T-helper 2 cell (primary cell): ENCODE measurements at places on chromosomes 16 and 17.

- DNase-seq = no peak
Measured at GRCh38 chr17:67474081-67474661, 97.1 kb downstream of the PITPNC1 start.

DNA sequence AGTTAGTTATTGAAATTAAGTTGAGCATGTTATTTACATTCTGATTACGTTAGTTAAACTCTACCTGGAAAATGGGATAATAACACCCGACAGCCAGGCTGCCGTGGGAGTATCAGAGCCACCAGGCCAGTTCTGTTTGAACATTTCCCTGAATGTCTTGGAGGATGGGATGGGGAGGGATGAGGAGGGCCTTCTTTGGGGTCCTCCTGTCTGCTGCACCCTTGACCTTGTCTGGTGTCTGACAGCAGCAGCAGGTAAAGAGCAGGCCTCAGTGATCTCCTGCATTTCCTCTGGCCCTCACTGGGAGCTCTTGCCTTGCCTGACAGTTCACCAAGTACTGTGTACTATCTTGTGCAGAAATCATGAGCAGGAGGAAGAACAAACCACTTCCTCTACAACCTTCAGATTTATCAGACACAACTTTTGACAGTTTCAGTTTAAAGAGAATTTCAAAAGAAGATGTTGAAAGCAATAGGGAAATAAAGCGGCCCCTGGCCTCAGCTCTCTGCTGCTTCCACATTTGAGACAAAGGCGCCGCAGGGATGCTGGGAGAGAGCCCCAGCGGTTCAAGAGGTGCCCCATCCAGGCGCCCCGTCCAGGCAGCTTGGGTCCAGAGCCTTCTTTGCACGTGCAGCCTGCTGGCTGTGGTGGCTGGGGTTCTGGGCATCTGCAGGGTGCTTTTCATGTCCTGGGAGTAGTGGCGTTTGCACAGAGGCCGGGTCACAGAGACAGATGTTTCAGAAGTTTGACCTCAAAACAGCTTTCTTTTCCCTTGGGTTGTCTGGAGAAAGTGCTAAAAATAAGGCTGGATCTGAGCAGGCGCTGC is 25.3 kb downstream of the CMIP start:
- peak; percentile 63 for DNase-seq

DNA sequence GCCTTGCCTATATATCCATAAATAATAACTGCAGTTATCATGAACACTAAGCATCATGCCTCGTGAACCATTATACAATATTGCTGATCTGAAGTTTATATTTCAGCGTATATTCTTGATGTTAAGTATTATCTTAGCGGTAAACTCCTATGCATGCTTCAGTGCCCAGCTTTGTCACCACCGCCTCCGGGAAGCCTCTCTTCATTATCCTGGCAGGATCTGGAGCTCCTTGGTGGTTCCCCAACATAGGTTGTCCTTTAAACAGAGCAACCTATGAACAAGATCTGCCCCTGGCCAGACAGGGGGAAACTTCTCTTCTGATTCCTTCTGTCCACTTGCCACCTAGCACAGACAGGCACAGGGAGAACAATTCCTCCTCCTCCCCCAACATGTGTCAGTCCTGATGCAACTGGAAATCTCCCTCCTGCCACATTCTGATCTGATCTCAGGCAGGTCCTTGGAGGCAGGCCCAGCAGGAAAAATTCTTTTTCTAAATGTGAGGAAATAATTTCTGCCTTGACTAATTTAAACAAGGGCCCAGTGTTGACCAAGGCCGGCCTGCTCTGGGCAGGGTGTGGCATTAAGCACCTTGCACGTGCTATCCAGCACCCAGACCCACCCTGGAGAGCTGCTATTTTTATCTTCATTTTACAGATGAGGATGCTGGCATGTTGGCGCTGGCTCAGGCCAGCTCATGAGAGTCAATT is 22.4 kb downstream of the SPNS2 start:
- DNase-seq = no peak

- no peak for DNase-seq
Measured at GRCh38 chr17:28992185-28992584, 13.6 kb downstream of the SEZ6 start.

- DNase-seq = no peak
Measured at GRCh38 chr16:75042426-75043174, 43.8 kb downstream of the ZNRF1 start.

DNA sequence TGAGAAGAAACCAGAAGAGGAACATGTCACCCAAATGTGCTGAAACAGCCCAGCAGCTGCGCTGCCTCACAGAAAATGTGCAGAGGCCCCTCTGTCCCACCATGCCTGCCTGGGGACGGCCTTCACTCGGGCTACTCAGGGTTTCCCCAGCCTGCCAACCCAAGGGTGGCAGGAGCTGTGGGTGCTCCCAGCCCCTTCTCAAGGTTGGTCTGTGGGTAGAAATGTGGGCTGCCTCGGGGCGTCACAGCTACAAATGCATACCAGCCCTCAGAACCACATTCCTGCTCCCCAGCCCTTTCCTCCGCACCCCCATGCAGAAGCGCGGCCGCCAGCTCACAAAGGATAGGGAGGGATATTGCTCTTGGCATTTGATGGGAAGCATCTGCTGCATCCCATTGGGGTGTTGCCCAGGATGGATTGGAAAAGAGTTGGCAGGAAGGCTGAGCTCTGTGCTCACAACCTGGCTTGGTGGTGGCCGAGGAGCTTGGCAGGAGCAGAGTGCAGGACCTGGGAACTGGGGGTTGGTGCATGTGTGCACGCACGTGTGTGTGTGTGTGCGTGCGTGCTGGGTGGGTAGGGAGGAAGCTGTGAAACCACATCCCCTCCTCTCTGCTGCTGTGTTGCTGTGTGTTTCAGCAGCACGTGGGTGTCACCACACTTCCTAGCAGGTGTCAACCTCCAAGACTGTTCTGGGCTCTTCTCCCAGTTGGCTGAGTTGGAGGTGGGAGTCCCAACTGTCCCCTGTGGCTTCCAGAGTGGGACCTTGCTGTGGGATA is 304.4 kb downstream of the SEC14L1 start:
- peak; percentile 99 for DNase-seq

- no peak for DNase-seq
Measured at GRCh38 chr17:74345433-74346241, 16.0 kb downstream of the BTBD17 start.

GRCh38 chr16:4677390-4677789 is 16.0 kb upstream of the NUDT16L1 start:
- no peak for DNase-seq

DNA sequence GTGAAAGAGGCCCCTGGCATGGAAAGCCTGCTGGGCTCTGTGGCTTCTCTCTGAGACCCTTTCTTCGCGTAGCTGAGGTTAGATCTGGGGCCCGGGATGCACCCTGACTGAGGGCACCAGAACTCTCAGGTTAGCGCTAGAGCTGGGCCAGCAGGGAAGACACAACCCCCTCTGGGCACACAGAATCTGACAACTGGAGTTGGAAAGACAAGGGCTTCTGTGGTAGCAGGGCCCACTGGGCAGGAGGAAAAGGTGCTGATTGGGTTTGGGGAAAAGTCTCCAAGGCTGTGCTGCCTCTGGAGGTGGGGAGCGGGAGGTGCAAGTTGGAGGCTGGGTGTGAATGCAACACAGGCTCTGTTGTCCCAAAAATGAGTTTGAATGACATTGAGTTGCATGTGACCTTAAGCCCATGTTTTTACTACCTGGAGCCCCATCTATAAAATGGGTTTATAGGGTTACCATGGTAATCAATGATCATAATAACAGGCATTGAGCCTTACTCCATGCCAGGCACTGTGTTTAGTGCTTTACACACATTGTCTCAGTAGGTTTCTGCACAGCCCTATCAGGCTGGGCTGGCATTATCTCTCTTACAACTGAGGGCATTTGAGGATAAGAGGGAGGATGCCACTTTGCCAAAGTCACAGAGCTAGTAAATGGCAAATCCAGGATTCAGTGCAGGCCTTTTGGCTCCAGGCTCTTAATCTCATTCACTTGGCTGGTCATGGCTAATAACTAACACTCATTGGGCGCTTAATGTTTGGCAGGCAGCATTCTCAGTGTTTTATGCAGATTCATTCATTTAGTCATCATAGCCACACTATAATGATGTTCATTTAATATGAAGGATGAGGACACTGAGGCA is 9.5 kb upstream of the IGFBP4 start:
- no peak for DNase-seq

GRCh38 chr17:50277357-50277754 is 3.1 kb downstream of the TMEM92 start:
- DNase-seq = no peak

- no peak for DNase-seq
Measured at GRCh38 chr16:86662195-86662594, 83.8 kb downstream of the FOXL1 start.

DNA sequence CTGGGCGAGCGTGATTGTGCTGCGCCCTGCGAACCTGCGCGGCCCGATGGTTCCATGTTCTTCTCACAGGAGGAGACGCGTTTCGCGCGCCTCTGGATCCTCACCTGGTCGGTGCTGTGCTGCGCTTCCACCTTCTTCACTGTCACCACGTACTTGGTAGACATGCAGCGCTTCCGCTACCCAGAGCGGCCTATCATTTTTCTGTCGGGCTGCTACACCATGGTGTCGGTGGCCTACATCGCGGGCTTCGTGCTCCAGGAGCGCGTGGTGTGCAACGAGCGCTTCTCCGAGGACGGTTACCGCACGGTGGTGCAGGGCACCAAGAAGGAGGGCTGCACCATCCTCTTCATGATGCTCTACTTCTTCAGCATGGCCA is 1.0 kb downstream of the FZD2 start:
- no peak for DNase-seq

DNA sequence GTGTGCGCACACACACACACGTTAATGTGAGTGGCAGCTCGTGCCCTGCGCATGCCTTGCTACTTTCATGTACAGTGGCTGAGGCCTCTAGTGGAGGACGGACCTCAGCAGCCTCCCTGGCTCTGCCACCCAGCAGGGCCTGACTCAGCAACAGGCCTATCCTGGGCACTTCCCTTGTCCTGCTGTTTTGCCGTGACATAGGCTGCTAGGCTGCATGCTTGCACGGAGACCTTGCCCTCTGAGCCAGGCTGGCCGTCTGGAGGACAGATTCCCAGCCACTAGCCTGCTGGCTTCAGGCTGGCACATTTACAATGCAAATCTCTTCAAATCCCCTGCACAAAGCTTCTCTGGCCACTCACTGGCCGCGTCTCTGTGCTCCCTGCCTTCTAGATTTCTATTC is 9.5 kb downstream of the RNF213 start:
- DNase-seq = no peak

- DNase-seq = no peak
Measured at GRCh38 chr17:48102043-48102750, 919 bp upstream of the CBX1 start.

DNA sequence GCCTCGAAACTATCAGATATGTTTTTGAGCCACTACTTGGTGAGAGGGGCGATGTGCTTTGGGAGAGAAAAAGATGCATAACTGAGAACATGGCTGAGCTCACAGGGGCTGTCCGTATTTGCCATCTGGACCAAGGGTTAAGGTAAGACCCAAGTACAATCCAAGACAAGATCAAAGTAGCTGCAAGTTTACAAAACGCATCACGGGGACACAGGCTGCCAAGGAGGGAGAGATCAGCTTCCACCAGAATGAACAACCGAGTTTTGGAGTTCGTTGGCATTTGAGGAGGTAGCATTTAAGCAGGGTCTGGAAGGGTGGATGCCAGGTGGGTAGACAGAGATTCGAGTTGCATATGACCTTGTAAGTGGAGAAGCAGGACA is 2.2 kb downstream of the PITPNC1 start:
- no peak for DNase-seq

GRCh38 chr16:11307639-11308492 is 26.7 kb upstream of the PRM1 start:
- no peak for DNase-seq

DNA sequence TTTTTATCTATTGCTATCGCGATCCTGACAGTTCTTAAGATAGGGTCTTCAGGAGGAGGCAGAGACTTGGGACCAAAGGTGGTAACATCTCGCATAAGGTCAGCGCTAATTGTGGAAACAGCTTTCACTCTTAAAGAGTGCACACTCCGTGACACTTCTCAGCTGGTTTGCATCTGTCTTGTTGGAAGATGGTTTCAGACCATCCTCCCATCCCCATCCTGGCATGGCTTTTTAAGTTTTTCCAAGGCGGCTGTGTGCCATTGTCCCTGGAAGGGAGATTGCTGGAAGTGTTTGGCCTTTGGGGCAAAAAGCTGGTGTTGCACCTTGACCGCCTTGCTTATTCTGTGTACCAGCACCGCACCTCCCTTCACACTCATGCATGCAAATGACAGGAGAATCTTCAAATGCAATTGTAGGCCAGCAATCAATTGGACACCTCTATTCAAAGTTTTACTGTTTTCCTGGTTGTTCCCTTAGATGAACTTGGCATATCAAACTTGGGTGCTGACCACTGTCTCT is 1.5 kb downstream of the SOCS7 start:
- DNase-seq = no peak

DNA sequence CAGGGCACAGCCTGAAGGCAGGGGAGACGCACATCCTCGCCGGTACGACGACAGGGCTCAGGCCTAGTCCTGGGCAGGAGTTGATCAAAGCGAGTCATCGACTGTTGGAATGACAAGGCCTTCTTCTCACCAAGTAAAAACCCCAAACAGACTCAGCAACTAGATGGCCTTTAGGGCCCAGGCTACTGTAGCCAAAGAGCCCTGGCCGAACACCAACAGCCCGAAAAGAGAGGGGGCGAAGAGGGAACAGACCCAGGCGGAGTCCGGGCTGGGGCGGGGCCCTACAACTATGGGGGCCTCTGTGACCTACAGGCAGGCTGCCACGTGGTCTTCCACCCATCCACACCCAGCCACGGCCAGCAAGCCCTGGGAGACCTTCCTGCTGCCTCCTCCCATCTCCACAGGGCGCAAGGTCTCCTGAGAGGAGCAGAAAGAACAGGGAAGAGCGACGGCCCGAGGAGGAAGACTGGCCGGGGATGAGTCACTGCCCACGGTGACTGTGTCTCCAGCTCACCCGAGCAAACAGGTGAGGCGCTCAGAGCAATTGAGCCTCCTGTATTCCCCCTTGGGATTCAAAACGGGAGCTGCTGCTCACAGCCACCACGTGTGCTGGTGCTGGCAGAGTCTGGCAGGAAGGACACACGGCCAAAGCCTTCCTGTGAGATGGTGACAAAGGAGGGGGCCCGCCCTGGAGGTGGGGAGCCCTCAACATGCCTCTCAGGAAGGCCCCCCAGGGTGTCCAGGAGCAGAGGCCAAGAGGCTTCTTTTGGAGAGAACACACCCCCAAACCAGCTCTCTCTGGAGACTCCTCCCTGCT is 17.7 kb downstream of the SLC16A3 start:
- no peak for DNase-seq

GRCh38 chr16:51816929-51817328 is 665.9 kb upstream of the SALL1 start:
- no peak for DNase-seq

GRCh38 chr17:36136036-36136435 is 32.4 kb downstream of the CCL4 start:
- no peak for DNase-seq

GRCh38 chr16:1532081-1532760 is 1.2 kb upstream of the TMEM204 start:
- DNase-seq = no peak

DNA sequence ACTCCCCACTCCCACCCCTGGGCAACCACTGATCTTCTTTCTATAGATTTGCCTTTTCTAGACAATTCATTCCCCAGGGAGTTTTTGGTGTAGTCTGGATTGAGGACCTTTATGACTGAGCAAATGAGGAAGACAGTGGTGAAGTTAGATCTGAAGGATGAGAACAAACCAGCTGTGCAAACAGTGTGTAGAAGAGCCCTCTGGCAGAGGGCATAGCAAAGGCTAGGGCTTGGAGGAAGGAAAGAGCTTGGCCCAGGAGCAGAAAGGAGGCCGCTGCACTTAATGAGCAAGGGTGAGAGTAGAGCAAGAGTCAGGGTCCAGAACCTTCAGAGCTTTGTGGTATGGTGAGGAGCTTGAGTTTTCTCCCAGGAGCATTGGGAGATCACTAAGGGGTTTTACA is 352.7 kb downstream of the CA10 start:
- DNase-seq = no peak

- DNase-seq = no peak
Measured at GRCh38 chr17:17491031-17491471, 5.1 kb downstream of the RASD1 start.
